Head of caudate nucleus (tissue), 42 donors: ENCODE measurements at places on chromosomes 1 and 21.

DNA sequence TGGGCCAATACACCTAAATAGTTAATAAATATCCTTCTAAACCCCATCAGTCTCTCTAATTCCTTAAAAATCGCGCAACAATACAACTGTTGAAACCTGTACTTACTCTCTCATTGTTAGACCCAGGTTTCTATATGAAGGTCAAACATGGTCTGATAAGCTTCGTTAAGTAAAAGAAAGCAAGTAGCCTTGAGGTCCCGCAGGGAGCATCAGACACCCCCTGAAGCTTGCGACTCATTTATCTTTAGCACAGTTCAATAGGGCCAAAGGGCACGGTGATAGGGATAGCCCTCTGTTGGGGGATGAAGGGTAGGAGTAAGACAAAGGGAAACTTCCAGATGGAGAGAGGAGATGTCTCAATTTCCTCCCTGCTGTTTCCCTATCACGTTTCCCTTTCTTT is 27.3 kb upstream of the THEM4 start:
- no peak for DNase-seq

DNA sequence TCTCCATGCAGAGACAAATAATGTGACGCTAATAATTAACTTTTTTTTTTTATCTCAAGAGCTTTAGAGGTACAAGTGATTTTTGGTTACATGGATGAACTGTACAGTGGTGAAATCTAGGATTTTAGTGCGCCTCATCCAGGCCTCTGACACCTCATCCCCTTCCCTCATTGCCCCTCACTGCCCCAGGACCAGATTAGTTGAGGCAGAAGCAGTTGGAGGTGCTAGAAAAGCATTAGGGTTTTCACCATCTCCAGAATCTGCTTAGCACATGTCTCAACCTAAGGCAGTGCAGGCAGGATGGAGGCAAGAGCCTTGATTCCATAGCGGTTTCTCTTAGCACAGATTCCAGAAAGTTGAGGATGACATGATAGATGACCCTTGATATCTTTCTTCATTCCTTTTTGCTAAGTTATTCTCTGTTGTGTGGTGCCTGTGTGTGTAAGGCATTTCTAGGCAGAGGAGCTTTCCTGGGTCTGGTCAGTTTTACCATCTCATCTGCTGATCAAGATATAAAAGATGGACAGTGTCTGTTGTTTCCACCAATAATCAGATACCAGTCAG is 16.3 kb upstream of the IL10 start:
- no peak for DNase-seq

GRCh38 chr1:223824712-223825111 is 21.0 kb downstream of the TP53BP2 start:
- no peak for DNase-seq

DNA sequence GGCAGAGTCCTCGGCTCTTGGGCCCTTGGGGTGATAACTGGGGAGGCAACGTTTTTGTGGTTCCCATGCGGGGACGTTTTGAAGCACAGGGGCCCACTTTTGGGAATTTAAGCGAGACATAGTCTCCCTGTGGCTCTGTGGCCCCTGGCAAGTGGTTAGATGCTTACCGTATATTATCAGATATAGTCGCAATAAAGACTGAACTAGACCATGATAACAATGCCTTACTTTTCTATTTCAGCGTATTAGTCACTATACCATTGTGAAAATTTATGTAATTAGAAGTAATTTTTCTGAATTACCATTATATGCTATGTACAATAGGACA is 538 bp upstream of the RCAN1 start:
- DNase-seq: no peak

- no peak for DNase-seq
Measured at GRCh38 chr1:61052395-61053225, 29.8 kb upstream of the NFIA start.

GRCh38 chr21:46604975-46605766 is at the start of gene S100B:
Gene S100B (minus strand): TSS chr21:46605082. CDS start chr21:46602415, 2,667 bp downstream.
- peak; percentile 90 for DNase-seq

- no peak for DNase-seq
Measured at GRCh38 chr1:205510308-205510950, 6.0 kb downstream of the CDK18 start.

DNA sequence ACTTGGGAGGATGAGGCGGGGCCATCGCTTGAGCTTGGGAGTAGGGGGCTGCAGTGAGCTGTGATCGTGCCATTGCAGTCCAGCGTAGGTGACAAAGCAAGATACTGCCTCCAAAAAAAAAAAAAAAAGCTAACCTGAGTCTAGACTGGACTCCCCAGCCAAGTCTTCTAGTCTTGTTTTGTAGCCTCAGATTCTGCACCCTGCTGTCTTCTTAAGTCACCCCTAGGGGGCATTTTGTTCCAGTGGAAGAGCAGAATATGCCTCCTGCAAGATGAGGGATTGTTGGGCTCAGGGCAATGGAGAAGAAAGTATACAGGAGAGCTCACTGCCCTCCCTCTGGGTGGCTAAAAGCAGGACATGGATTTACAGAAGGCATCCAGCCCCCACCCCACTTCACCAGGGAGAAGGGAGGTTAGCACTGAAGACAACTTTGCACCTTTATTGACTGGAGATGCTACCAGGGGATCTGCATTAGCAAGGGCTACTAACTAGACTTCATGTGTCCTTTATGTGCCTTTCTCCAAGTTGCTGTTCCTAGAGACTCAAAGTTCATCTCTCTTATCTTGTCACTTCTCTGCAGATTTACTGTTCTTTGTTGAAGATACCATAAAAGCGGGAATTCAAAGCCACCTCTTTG is 15.3 kb upstream of the RNF187 start:
- DNase-seq: no peak

GRCh38 chr1:45908611-45909140 is 105.3 kb downstream of the MAST2 start:
- no peak for DNase-seq

- DNase-seq: no peak
Measured at GRCh38 chr1:98405581-98406074, 255.9 kb upstream of the SNX7 start.

DNA sequence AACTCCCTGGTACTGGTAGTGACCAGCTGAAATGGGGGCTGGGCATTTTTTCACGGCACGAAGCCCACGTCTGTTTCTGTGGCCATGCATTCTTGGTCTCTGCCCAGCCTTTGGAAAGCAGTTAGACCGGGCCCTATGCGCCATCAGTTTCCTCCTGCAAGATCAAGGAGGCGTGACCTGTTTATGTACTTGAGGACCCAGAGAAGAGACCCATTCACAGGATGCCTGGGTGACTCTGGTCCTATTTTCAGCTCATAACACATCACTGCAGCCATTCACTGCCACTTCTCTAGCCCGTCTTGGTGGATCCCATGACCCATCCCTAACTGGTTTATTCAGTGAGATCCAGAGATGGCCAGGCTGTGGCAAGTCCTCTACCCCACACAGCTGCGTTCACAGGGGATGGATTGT is 70.4 kb downstream of the SPSB1 start:
- DNase-seq: peak; percentile 71

GRCh38 chr1:165445388-165445787 is 462 bp upstream of the RXRG start:
- no peak for DNase-seq

- DNase-seq: no peak
Measured at GRCh38 chr1:5991381-5992025, 722 bp downstream of the NPHP4 start.

- DNase-seq: no peak
Measured at GRCh38 chr1:151851886-151852285, 1.6 kb downstream of the THEM5 start.

- peak; percentile 53 for DNase-seq
Measured at GRCh38 chr1:2322581-2323211, 68.7 kb downstream of the MORN1 start.

GRCh38 chr1:38611664-38612211 is 247.8 kb downstream of the RRAGC start:
- DNase-seq: no peak

- no peak for DNase-seq
Measured at GRCh38 chr1:109933856-109934711, 23.4 kb downstream of the CSF1 start.

GRCh38 chr1:3335754-3336640 is 118.5 kb upstream of the ARHGEF16 start:
- DNase-seq: no peak

DNA sequence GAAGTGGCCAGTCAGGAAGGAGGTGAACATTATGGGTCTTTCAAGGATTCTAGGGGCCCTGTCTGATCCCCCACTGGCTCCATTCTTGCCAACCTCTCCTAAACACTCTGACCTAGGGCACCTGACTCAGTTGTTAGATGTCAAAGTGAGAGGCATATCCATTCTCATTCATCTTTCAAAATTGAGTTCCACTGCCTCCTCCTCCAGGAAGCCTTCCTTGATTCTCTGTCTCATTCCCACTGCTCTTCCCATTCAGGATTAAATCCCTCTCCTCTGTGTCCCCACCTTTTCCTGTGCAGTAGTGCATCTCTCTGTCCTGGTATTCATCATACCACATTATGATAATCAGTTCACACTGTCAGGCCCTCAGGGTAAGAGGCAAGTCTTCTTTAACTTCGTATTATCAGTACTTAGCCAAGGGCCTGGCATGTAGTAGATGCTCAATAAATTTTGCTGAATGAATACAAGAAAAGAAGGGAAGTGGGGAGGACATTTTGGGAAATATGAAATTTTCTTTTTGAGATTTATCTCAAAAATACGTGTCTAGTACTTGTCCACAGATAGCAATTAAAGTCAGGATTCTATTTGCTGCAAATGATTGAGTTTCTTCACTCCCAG is 61.8 kb upstream of the ITPKB start:
- no peak for DNase-seq

DNA sequence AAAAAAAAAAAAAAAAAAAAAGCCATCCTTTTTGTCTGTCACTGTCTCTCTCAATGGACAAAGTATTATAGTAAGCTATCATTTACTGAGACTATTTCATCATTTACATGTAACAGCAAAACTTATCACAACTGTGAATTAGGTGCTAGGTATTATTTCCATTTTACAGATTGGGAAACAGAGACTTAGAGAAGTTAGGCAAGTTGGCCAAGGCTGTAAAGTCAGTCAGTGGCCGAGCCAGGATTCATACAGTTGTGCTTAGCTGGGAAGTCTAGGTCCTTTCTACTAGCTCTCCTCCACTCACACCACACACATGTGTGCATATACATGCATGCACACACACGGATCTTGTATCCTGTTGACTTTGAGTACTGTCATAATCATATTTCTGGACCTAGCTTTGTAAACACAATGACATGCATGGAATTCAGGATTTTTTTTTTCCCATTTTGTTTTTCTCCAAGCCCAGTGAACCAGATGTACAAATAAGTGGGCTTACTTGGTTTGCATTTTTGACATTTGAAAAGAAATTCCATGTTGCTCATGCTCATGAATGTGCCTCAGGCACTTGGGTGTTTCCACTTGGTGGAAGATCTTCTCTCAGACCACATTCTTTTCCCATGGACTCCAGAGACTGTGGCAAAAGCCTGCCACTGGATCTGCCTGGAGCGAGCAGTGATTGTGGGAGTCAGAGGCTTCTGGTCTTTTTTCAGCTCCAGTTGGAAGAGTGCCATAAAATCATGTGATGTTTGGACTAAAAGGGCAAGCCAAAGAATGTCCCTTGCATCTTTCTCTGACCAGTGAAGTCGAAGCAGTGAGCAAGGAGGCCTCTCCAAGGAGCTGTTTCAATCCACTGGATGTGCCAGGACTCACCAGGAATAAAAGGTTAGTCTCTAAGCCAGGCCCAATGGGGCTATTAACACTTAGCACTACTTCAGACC is 61.7 kb upstream of the DNAJC6 start:
- peak; percentile 38 for DNase-seq

DNA sequence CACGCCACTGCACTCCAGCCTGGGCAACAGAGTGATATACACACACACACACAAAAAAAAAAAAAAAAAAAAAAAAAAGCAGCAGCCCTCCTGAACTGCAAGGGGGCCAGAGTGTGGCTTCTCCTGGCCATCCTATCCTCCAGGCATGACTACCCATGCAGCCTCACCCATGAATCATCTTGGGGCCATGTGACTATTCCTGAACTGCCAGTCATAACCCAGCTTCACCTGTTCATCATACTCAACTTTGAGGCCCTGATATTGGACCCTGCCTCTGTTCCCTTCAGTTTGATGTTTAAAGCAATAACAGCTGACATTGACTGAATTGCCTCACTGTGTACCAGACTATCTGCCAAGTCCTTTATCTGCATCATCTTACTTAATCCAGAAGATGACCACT is 2.8 kb upstream of the HPCAL4 start:
- no peak for DNase-seq

DNA sequence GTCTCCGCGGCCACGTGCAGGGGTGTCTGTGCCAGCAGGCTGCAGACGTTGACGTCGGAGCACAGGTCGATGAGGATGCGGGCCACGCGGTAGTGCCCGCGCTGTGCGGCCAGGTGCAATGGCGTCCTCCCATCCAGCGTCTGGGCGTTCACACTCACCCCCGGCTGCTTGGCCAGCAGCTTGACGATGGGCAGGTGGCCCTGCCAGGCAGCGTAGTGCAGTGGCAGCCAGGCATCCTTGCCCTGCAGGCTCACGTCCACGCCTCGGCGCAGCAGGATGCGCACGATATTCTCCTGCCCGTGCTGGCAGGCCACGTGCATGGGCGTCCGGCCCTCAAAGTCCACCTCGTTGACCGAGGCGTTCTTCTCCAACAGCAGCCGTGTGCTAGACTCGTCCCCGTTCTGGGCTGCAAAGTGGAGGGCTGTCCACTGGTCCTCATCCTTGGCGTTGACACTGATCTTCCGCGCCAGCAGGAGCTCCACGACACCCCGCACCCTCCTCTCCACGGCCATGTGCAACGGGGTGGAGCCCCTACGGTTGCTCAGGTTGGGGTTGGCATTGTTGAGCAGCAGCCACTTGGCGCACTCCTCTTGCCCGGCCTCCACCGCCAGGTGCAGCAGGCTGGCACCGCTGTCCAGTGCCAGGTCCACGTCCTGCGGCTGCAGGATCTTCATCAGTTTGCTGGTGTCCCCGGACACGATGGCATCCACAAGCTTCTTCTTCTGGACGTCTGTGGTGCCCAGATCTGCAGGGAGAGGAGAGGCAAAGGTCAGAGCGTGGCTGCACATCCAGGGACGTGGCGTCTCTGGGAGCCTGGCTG is 25.4 kb downstream of the RIPK4 start:
- DNase-seq: no peak

GRCh38 chr1:22317231-22317919 is 134.3 kb upstream of the ZBTB40 start:
- DNase-seq: no peak

DNA sequence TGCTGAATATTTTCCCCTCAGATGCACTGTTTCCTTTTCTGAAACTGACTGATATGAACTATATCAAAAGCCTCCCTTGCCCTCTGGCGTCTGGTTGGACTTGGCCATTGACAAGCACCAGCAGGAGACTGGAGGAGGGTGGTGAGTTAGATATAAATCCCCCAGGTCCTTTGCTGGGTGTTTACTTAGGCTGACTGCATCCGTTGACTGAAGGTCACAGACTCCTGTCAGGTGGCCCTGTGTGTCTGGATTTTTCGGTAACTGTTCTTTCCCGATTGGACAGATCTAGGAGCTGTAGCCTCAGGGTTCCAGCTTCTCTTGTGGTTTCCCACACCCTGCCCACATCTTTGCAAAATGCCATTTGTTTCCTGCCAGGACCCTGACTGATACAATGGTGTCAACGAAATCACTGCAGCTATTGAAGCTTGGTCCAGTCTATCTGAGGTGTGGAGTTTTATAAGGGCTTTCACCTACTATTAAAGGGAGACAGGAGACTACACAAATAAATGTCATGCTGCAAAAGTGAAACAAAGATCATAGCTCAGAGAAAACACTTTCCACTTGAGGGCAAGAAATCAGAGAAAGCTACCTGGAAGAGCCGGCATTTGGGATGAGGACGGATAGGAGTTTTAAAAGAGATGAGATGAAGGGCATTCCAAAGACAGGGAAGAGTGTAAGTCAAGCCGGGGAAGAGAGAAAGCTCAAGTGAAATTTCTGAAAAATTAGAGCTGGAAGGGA is 1.5 kb upstream of the MAGI3 start:
- no peak for DNase-seq
